NCI-H187 treated with DMSO at 0.1 percent for 48 hours (cell line): ENCODE measurements at places on chromosomes 5 and 9.

DNA sequence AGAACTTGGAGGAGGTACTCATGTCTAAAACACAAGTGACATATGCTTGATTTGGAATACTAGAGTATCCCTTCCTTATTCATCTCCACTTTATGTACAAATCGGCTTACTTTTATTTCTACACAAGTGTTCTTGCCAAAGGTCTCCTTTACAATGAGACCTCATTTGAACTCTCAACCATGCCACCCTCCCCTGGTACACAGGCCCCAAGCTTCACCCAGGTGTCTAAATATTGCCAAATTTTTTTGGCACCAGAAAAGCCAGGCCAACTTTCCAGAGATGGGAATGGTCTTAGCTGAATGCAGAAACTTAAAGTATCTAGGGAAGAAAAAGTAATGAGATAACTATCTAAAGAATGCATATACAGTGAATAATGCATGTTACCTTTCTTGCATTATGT, 18.9 kb downstream of the LYSMD3 start:
- no peak for DNase-seq

DNA sequence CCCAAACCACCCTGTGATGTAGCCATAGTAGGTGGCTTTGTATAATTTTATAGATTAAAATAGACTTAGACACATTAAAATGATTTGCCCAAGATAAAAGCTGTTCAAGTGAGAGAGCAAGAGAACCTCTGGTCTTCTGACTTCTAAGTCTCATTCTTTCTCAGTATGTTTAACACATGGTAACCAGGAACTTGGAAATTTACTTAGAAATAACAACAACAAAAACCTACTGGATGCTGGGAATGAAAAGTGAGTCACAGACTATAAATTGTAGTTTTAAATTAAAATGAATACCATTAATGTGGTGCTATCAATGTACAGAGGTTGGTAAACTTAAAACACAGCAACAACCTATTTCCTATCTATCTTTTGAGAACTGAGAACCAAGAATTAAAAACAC, 30.4 kb downstream of the HMGCR start:
- DNase-seq, result no peak

- DNase-seq, result no peak
These were observed 245.7 kb downstream of the PSAT1 start for GRCh38 chr9:78542491-78543181.

- no peak for DNase-seq
These were observed 53.7 kb downstream of the SYK start for GRCh38 chr9:90855208-90855902.

- no peak for DNase-seq
These were observed 170.5 kb downstream of the GABBR2 start for GRCh38 chr9:98538203-98538602.

- DNase-seq, result no peak
These were observed 3.0 kb downstream of the MLANA start for GRCh38 chr9:5893591-5894236.
